Posterior vena cava (tissue), 2 donors: ENCODE measurements at places on chromosomes 2 and 18.

DNA sequence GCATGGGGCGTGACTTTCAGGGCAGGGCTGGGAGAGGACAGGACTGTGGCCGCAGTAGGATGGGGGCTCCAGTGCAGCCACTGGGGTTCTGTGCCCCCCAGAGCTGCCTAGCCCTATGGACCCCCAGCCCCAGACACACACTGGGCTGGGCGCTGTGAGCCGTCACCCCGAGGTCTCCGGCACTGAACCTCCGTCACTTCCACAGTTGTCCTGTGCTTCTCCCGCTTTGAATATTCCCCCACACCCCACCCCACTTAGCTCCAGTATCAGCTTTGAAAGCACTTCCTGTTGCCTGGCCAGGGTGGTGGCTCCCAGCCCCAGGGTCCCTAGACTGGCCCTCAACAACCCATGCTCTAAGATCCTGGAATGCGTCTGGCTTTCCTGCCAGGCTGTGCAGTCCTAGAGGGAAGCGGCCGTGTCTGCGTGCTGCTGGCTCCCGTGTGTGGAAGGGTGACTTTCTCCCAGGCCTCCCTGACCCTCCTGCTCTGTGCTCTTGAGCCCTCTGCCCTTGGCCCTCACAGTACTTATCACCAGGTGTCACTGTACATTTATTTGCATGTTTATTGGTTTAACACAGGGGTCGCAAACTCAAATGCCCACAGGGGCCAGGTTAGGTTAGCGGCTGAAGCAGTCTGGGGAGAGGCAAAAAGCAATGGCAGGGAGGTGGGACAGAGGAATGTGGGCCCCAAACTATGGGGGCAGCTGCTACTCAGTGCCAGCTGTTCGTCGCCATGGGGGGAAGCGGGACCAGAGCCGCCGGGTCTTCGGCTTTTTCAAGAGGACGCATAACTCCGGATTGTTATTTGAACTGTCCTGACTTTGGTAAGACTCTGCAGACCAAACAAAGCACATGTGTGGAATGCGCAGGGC is 9.9 kb downstream of the OBSL1 start:
- no peak for DNase-seq

DNA sequence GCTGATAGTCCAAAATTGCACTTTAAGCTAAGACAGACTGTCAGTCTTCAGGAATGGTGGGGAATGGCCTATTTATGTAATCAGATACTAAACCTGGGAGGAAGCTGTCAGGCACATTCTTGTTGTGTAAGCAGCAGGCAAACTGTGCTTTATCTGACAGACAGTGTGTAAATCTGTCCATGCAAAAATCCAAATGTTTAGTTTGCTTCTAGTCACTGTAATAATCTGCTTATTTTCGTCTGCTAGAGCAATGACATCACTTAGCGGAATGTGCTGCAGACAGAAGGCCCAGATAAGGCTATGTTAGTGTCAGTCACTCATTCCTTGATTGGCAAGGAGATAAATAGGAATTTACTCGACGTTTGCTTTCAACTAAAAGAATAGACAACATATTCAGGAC is 263.5 kb downstream of the ZNF407 start:
- DNase-seq = no peak

- DNase-seq = no peak
Observed at GRCh38 chr18:28514699-28515098, 337.8 kb upstream of the CDH2 start.

DNA sequence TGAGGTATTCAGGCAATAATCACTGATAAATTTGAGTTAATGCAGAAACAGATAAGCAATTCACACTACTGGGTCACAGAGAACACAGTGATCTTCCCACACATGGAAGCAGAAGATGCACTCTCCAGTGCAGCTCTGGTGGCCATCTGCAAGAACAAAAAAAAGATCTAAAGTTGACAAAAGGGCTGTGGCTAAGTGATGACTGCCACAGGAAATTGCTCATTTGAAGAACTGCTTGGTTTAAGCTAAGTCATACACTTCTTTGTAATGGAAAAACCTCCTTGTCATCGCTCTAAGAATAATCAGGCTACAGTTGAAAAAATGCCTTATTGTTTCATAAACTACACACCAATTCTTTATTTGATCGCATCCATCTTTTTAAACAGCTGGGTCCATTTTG is 115.1 kb downstream of the DTNB start:
- no peak for DNase-seq

DNA sequence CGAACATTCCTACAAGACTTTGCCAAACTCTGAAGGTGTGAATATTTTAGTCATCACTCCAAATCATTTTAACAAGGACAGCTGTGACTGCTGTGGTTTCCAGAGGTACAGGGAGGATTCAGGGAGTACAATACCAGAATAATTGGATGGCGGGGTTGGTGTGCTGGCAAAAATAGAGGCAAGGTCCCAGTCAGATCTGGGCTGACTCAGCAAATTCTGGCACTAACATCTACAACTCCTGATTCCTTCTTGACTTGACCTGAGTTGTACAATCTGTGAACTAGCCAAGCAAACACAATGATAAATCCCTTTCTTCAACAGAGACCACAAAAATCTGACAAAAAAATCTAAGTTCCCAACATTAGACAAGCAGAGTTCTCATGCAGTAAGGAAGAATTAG is 40.4 kb downstream of the RMP24 start:
- no peak for DNase-seq

GRCh38 chr2:196989496-196989895 is 63.0 kb upstream of the PGAP1 start:
- DNase-seq = no peak
